NCI-H1930 (cell line): ENCODE measurements at places on chromosomes 4 and X.

- no peak for DNase-seq
These were observed 1.0 kb downstream of the SH3BGRL start for GRCh38 chrX:81202943-81203342.

DNA sequence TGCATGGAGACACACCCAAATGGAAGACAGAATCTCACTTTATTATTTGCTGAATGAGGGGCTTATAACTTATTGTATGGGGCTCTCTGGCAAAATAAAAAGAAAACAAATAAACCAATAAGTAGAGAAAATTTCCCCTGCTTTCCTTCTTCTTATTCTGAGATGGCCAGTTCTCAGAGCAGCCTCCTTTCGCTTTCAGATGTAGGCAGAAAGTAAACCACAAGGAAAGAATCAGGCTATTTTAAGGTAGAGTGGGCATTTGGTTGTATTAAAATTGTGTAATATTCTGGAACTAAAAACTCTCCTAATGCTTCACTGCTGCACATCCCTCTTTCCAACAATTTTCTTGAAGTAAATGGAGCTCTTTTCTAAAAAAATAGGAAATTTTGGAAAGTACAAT, 241.8 kb downstream of the GALNTL6 start:
- no peak for DNase-seq

- DNase-seq: no peak
These were observed 78.7 kb upstream of the RASGEF1B start for GRCh38 chr4:81550388-81550859.

- no peak for DNase-seq
These were observed 20.6 kb upstream of the FGFBP2 start for GRCh38 chr4:15983610-15984009.

DNA sequence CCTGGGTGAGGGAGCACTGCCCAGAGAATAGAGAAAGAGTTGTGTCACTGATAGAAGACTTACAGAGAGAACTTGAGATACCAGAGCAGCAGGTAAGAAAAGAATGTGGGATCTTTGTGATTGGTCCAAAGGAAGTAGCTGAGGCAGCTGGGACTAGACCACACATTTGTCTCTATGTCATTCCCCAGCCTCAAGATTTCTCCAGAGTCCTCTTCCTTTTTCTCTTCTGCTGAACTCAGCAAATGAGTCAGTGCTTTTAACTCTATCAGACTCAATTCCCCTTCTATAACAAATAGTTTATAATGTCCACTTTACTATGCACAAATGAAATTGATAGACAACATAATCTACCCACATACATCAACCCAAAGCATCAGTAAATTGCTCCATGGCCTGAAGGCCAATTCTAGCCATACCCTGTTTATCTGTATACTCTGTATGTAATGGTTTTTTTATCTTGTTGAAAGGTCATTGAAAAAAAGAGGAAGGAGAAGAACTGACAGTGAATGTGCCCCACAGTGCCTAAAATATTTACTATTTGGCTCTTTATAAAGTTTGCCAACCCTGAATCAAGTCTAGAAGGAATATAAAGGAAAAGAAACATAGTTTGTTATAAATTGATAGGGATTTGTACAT, 38.2 kb downstream of the ETDC start:
- no peak for DNase-seq

DNA sequence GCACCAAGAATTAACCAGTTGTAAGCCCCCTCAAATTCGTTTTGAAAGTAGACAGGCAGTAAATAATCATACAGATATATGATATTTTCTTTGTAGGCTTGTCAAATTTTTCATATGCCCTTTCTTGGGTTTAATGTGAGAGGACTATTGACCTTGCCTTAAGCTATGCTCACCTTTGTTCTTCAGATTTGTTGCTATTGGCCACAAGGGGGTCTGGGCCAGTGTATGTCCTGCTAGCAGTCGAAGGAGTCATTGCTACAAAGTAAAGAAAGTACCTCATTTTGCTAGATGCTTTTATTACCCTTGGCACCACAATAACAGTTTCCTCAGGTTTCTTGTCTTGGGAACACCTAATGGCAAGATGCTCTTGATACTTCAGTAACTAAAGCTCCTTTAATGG, 51.7 kb downstream of the IGSF1 start:
- DNase-seq: no peak

GRCh38 chr4:94766856-94767255, 9.1 kb downstream of the BMPR1B start:
- DNase-seq: no peak

GRCh38 chrX:154526901-154527675, 11.1 kb upstream of the FAM3A start:
- DNase-seq: peak; percentile 48

GRCh38 chr4:133565379-133565778, 416.3 kb downstream of the PCDH10 start:
- no peak for DNase-seq

DNA sequence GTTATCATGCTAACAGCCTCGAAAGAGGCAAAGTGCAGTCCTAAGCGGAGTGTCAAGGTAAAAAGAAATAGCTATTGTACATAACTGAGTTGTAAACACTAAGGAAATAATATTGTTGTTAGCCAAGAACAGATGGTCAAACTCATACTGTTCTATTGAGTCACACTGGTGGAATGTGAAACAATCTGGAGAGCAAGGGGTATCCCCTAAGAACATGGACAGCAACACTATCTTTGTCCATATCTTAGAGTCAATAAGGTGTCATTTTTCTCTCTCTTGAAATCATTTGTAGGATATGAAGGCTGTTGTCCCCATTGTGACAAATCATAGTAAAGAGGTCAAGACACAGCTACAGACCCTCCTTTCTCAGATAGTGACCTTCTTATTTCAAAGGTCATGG, 4.5 kb upstream of the PDGFC start:
- no peak for DNase-seq

GRCh38 chr4:91116861-91117260, 989.7 kb downstream of the CCSER1 start:
- no peak for DNase-seq

DNA sequence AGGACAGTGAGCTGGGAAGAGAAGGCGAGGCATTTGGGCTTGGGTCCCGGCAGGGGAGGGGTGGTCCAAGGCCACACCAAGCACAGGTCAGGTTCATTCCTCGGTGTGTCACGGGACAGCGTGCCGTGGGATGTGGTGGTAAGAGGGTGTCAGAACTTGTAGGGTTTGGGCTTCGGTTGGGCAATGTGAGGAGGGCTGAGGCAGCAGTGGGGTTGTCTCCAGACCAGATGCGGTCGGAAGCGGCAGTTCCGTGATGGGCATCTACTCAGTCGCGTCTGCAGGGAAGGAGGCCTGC, 22.1 kb downstream of the ADRA2C start:
- no peak for DNase-seq

GRCh38 chr4:180636696-180637404, 1606.4 kb upstream of the TENM3 start:
- DNase-seq: no peak

DNA sequence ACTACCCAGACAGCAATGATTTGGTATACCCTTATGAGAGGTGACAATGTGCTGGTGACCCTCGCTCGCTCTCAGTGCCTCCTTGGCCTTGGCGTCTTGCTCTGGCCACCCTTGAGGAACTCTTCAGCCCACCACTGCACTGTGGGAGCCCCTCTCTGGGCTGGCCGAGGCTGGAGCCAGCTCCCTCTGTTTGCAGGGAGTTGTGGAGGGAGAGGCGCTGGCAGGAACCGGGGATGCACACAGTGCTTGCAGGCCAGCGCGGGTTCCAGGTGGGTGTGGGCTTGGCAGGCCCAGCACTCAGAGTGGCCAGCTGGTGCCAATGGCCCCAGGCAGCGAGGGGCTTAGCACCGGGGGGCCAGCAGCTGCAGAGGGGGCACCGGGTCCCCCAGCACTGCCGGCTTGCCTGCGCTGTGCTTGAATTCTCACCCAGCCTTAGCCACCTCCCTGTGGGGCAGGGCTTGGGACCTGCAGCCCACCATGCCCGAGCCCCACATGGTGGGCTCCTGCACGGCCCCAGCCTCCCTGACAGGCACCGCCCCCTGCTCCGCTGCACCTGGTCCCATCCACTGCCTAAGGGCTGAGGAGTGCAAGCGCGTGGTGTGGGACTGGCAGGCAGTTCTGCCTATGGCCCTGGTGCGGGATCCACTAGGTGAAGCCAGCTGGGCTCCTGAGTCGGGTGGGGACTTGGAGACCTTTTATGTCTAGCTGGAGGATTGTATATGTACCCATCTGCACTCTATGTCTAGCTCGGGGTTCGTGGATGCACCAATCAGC, 857.0 kb upstream of the IGFBP7 start:
- no peak for DNase-seq

- no peak for DNase-seq
These were observed 234.3 kb downstream of the LAS1L start for GRCh38 chrX:65300104-65300809.

GRCh38 chrX:35890699-35891098, 28.8 kb upstream of the CFAP47 start:
- peak; percentile 4 for DNase-seq

DNA sequence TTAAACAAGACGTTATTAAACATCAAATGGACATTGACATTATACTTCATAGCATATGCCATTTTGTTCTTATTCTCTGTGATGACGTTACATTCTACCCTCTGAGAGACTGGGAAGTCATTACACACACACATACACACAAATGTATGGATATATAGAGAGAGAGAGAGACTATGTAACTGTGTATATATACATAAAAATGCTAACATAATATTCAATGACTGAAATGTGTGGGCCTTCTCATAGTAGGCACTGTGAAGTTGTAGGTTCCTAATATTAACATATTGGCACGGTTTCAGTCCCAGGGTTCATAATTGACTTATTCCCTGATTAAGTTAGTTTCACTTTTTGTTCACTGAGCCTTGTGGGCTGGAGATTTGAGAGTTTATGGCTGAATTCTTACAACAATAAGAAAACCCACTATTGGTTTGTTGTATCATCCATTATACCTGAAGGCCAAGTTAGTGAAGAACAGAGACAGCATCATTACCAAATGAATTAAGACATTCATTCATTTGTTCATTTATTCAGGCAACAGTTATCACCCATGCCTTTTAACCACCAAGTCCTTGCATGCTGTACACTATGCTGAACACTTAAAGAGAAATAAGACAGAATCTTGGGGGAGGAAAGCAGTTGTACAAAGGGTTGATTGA, 68.5 kb downstream of the GAB1 start:
- no peak for DNase-seq

DNA sequence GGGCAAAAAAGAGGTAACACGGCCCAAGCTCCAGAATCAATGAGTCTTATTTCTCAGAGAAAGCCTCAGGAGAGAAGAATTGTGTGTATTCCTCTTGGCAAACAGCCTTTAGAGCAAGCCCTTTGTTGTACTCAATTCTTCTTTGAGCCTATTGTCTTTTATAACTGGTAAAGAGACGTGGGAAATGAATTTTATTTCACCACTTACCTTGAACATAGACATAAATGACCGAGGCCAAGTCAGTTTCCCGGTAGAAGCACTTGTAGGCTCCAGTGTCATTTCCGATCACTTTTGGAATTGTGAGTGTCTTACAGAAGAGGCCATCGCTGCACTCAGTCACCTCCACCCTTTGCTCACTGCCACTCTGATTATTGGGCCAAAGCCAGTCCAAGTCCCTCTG, 7.0 kb downstream of the KDR start:
- DNase-seq: no peak

- DNase-seq: no peak
These were observed 19.6 kb downstream of the TMEM31 start for GRCh38 chrX:103730147-103730795.

DNA sequence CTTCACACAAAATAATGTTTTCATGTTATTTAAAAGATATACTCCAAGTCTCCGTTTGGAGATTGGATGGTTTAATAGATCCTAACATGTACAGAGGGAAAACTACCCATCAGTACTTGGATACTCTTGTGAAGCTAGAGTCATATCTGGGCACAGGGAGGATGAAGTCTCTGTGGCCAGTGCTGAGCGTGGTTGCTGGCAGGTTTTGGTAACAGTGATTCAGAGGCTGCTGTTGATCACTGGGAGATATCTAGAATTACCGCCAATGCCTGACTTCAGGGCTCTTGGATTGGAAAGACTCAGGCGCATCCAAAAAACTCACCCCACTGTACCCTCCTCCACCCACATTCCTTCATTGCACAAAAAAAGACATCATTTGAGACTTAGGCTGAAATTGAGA, 107.2 kb upstream of the PGRMC2 start:
- DNase-seq: no peak

GRCh38 chr4:20408611-20409010, 156.9 kb downstream of the SLIT2 start:
- no peak for DNase-seq

DNA sequence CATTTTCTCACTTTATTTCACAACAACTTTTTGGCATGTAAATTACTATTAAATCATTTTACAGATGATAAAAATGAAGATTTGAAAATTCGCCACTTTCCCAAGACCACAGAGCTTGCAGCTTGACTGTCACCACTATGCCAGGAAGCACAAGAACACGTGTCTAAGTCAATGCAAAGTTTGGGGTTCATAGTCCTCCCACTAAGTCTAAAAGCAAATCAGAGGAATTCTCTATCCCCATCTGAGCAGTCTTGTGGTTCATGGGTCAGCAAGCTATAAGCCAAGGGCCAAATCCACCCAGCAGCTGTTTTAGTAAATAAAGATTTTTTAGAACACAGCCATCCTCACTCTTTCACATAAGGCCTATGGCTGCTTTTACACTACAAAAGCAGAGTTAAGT, 833.3 kb upstream of the INTU start:
- DNase-seq: no peak

DNA sequence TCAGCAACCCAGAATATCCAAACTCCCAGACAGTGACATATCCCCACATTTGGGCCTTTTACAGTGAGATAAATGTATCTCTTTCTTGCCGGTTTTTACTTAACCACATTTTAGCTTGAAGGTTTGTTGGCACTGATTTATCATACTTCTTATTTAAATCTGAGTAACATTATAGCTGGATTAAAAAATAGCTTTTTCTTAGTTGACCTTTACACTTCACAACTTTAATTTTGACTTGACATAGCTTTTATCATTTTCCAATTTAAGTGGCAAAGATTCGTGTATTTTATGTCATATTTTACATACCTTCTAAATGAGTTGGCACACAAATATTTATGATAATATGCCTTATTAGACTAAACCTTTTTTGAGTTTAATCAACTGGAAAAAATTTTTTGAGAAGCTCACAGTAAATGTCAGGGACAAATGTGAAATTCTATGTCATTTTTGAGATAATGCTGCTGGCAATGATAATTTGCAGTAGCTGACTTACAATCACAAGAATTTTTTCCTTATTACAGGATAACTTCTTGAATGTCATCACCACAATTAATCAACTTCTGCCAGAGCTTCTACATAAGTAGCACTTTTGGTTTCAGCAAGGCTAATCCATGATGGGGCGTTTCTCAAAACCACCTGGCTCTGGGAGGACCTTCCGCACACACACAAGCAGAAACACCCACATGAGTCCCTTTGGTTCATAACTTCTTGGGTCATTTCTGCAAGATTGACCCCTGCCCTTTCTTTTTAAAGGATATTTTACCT, 80.3 kb downstream of the SYTL5 start:
- DNase-seq: no peak

GRCh38 chr4:38203609-38204008, 243.4 kb downstream of the PTTG2 start:
- no peak for DNase-seq

- DNase-seq: no peak
These were observed 204.1 kb upstream of the NEIL3 start for GRCh38 chr4:177105536-177105935.

GRCh38 chr4:15250021-15250441, 177.8 kb upstream of the C1QTNF7 start:
- no peak for DNase-seq

GRCh38 chrX:38149016-38149415, 71.7 kb downstream of the SRPX start:
- DNase-seq: no peak
